Stimulated activated CD4-positive, alpha-beta T cell treated with anti-CD3 and anti-CD28 coated beads, Interleukin-1b, Interleukin-23, amount 100 ng/mL, for 4 hours (primary cell): ENCODE measurements at places on chromosomes 12 and 14.

DNA sequence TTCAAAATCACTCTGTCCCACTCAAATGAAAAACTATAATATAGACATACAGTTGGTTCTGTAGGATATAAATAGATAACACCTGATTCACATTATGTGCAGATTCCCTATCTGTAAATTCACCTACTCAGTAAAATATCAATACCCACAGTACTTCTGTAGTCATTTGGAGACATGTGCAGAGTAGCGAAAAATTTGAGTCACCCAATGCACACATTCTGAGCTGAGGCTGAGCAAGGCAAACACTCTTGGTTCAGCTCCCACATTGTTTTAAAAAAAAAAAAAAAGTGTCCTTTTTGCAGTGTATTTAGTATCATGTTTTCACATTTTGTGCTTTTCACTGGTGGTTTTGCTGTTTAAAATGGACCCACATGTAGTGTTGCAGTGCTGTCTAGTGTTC is 27.3 kb upstream of the BBS10 start:
- no peak for DNase-seq

DNA sequence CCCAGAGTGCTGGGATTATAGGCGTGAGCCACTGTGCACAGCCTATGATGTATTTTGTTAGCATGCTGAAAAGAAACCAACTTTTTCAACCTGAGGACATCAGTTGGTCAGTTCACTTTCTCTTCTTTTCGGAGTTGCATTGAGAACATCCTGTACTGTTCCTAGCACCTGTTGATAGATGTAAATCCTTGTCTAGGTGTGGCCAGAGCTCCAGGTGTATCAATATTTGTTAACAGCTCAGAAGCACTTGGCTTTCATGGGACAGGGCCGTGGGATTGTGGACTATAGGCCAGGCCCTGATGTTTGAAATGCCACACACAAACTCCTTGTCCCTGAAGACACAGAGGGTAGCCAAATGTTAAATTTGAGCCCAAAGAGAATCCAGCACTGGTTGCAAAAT is 14.9 kb downstream of the HCAR2 start:
- no peak for DNase-seq

DNA sequence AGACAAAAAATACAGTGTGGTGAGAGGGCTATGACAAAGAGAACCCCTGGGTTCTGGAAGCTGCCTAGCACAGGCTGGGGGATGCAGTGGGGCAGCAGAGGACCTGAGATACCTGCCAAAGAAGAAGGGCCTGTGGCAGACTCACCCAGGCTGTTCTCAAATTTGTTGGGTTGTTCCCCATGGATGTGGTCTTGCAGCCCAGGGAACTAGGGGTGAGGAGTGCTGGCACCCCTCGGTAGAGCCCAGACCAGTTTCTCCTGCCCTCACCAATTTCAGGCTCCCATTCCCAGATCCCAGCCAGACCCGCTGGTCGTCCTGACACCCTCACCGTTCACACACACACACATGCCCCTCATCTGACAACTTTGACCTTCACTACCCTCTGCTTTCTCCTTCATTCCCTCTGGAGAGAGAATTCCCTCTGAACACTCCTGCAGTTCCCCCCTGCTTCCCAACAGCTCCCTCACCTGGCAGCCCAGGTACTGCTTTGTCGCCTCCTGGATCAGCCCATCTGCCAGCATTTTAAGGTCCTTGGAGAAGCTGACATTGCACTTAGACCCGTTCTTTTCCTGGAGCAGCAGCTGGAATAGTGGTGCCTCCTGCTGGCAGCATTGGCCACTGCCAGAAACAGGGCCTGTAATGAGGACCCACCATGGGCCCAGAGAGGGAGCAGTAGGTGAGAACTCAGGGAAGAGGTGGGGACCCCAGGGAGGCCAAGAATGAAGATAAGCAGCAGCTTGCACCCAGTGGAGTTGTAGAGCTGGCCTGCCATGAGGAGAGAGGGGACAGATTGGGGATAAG is 5.9 kb upstream of the GDF11 start:
- no peak for DNase-seq

DNA sequence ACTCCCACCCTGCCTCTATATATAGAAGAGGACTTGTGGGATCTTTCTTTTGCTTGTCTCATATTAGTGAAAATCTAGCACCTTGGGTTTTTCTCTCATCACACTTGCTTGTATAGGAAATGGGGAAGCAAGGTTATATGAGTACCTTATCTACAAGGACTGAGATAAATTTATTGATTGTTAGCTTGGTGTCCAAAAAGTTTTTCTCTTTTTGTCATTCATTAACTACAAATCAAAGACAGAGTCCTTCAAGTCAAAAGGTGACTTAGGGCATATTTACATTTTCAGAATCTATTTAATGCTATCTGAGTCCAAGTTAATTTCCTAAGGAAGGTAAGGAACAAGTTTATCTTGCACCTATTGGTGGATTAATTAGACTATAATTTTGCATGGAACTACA is 92.7 kb downstream of the SNAPC1 start:
- no peak for DNase-seq

DNA sequence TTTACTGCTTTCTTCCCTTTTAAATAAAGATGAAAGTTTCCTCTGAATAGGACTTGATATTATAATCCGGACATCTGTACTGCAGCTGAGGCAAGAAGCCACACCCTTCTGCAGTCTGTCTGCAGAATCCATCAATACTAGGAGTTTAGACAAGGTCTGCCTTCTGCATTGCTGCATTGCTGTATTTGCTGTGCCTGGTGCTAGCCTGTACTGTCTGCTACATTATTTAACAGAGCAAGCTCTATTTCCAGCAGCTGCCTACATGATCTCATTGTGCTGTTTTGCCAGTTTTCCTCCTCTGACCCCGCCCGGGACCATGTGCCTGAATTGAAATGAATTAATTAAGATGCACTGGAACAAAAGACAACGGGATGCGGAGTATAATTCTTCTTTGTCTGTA is 1.7 kb downstream of the TUBA1A start:
- DNase-seq: no peak

GRCh38 chr12:18415227-18415626 is 153.9 kb downstream of the PIK3C2G start:
- DNase-seq: no peak

DNA sequence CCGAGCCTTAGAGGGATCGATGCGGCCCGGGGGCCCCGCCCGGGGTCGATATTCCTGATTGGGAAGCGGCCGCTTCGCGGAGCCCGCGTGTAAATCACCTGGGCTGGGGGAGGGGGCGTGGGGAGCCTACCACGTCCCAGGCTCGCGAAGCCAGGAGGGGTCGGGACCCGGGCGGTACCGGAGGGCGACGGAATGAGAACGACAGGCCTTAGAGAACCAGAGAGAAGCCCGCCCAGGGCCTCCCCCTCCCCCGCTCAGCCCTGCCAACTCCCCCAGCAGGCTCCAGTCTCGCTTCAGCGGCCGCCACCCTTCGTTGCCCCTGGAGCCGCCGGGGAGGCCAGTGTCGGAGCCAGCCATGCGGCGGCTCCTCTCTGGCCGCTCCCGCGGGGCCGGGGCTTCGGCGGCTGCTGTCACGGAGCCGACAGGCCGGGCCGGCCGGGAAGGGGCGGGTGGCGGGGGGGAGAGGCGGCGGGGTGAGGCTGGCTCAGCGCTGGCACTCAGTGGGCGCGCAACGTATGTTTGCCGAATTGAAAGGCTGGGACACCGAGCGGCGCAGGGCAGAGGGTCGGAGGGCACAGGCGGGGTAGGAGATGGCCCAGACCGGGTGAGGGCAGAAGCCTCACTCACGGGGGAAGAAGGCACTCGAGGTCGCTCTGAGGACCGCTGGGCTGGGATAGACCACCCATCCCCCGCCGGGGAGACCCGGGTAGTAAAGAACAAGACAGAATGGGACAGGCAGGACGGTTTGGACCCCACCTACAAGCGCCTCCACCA is 1.4 kb upstream of the DNAJC22 start:
- DNase-seq: no peak

- DNase-seq: no peak
These were observed 1046.1 kb downstream of the SLC6A15 start for GRCh38 chr12:83866477-83866876.

GRCh38 chr14:83975435-83975834 is 1554.5 kb upstream of the FLRT2 start:
- no peak for DNase-seq

DNA sequence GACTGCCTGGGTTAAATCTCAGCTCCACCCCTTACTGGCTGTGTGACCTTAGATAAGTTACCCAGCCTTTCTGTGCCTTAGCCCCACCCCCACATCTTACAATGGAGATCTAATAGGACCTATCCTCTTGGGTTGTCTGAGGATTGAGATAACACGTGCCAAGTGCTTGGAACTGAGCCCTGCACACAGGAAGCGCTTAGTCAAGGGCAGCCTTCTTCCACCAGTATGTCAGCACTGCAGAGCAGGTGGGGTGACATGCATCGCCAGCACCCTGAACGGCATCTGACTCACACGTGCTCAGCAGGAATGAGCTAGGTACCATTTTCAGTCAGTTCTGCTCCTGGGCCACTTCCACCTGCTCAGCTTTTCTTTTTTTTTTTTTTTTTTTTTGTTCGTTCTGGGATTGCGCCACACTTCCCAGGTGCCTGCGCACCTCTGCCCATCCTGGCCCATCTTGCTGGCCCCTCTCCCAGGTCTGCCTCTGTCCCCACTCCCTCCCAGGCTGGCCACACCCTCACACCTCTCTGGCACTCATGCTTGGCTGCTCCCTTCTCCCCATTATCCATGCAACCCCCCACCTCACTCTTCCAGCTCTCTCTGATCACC is 19.6 kb downstream of the LGMN start:
- no peak for DNase-seq

DNA sequence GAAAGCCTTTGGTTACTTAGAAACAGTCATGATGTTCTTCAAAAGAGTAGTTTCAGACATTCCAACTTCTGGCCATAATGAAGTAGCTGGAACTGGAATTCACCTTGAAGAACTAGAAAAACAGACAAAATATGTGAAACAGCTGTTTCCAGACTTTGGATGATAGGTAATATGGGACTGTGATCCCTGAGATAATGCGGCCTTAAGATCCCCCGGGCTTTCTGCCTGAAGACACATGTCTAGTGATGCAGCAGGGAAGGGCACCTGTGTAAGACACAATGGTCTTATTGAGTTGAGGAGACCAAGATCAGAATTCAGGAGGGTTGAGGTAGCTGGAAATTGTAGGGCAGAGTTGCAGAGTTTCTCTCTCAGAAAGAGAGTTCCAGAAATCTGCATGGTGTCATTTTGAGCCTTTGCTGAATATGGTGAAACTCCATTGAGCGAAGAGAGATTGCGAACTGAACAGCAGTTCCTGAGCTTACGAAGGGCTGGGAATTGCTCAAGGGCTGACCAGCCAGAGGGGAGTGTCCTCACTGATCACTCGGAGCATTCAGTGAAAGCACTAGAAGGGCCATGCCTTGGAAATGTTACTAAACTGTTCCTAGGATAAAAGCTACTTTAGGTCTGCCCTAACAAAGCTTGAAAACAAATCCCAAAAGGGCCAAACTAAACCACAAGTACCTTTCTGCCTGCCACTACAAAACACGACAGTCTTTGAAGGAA is 41.7 kb upstream of the FRS2 start:
- no peak for DNase-seq

GRCh38 chr12:62599854-62600437 is 133.3 kb downstream of the MON2 start:
- no peak for DNase-seq

GRCh38 chr14:64870160-64870559 is 9.5 kb downstream of the SPTB start:
- DNase-seq: no peak

DNA sequence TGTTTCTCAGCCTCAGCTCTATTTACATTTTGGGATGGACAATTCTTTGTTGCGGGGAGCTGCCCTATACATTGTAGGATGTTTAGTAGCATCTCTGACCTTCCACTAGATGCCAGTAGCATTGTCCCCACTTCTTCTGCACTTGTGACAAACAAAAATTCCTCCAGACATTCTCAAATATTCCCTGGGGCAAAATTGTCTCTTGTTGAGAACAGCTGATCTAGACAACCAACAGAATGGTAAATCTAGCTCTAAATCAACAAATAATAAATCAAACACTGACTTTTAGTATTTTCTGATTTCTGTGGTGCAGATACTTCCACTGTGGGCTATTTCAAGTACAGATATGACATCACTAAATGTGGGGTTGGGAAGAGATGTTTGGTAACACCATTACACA is 60.7 kb downstream of the MSRB3 start:
- DNase-seq: no peak

DNA sequence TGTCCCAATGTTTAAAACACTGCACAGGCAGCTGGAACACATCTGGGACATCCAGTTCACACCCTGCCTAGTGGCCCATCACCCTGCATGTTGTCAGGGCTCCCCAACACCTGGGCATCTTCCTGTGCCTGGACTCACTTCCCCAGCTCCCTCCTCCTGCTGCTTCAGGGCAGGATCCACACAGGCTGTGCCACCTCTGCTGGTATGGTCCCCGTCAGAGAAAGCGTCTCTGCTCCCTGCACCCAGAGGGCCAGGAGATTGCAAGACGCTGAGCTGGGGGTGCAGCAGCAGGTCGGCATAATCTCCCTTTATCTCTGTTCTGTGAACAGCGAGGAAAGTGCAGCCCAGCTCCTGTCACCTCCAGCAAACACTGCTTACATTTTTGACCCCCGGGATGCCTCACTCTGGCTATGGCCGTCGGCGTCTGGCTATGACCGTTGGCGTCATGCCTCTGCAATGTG is 124.3 kb downstream of the ADGRD1 start:
- no peak for DNase-seq

- no peak for DNase-seq
These were observed 3.0 kb downstream of the FIGNL2 start for GRCh38 chr12:51845482-51845881.

- DNase-seq: no peak
These were observed 11.9 kb upstream of the TCL1A start for GRCh38 chr14:95725685-95726336.

- no peak for DNase-seq
These were observed 276.5 kb upstream of the NPAS3 start for GRCh38 chr14:32662211-32662610.

DNA sequence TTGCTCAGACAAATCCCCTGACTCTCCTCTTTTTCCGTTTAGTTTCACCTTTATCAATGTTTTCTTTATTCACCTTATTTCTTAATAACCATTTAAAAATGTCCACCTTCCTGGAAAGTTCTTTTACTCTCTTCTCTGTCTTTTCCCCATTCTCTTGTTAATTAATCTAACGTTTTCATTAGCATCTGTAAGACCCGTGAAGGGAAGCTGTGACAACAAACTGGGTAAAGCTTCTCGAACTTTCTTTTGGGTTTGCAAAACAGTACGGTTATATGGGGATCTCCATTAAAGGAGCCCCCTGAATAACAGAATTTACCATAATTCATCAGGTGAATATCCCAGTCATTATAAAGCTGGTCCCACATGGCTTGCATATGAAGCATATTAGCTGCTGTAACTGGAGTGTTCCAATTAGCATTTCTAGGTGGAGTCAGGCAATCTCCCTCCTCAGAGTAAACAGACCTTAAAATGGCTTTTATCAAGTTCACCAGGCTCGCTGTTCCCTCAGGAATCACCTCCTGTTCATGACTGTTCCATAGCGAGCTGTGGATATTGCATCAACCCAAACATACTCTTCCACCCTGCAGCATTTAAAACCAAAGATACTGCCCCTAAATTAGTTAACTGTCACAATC is 42.4 kb downstream of the TMEM30B start:
- no peak for DNase-seq
